Activated T-cell treated with anti-CD3 and anti-CD28 coated beads for 1 hour (primary cell): ENCODE measurements at places on chromosomes 11 and 22.

GRCh38 chr22:44753189-44754042 lies 1.0 kb downstream of the ARHGAP8 start:
- no peak for DNase-seq

GRCh38 chr11:64718084-64718779 lies 4.8 kb downstream of the NRXN2 start:
- DNase-seq = no peak

GRCh38 chr11:795634-796564 lies 2.2 kb downstream of the SLC25A22 start:
- DNase-seq = peak; percentile 65

- DNase-seq = peak; percentile 37
Measured at GRCh38 chr22:37906364-37907008, 389 bp downstream of the MICALL1 start.

DNA sequence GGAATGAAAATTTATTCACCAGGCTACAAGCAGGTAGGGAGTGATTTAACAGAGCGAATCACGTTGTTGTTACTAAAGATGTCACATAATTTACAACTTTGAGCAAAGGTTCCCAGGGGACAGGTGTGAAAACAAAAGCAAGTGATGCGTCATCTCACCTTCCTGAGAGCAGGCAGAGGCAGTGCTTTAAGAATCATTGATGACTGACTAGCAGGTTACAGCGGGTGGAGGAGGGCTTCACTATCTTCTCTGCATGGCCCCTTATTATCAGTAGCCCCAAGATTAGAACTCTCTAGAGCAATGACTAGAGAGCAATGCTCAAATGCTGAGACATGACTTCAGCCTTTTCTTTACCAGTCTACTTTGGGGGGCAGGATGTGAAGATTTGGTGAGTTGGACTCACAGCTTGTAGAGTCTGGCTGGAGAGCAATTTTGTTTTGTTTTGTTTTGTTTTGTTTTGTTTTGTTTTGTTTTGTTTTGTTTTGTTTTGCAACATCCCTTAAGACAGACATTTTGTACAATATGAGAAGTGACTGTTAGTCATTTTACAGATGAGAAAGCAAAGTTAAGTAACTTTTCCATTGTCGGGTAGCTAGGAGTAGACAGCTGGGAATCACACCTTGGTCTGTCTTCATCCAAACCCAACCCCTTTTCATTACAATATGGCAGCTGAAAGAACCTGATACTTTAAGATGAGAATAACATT lies 84.8 kb downstream of the SLC1A2 start:
- no peak for DNase-seq

DNA sequence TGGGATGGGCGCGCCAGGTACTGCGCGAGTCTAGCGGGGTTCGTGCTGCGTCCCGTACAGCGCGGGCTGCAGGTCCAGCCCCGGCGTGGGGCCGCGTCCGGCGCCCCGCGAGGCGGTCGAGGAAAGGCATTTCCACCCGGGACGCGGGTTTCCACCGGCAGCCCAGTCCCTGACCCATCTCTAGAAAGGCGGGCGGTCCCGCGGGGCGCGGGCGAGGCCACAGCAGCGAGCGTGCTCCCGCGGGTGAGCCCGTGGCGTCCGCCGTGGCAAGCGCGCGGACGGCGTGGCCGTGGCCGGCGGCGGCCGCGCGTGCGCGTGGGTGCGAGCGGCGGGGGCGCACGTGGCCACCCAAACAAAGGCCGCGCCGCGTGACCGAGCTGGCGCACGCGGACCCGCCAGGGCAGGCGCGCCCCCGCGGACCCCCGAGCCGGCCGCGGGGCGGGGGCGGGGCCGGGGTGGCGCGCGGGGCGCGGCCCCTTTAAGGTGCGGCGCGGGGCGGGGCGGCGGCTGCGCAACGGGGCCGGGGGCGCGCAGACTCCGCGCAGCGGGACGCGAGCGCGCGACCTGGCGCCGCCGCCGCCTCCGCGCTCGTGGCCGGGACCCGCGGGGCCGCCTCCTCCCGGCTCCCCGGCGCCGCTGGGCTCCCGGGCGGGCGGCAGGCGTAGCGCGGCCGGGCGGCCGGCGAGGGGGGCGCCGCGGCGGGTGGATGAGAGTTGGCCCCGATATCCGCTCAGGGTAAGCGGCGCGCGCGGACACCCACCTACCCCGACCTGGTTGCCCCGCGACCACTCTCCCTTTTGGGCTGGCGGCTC lies 39.3 kb upstream of the CELSR1 start:
- DNase-seq = peak; percentile 52

GRCh38 chr22:44378380-44378779 lies 65.6 kb upstream of the SHISAL1 start:
- DNase-seq = no peak

- DNase-seq = no peak
Measured at GRCh38 chr11:118979434-118979833, 7.9 kb downstream of the FOXR1 start.

- DNase-seq = no peak
Measured at GRCh38 chr11:13150487-13150886, 127.1 kb upstream of the BMAL1 start.

GRCh38 chr11:126359431-126360048 lies 4.1 kb downstream of the ST3GAL4 start:
- DNase-seq = no peak

- no peak for DNase-seq
Measured at GRCh38 chr11:95605271-95605940, 184.2 kb downstream of the FAM76B start.

GRCh38 chr11:69234740-69235710 lies 58.9 kb upstream of the MYEOV start:
- DNase-seq = no peak

DNA sequence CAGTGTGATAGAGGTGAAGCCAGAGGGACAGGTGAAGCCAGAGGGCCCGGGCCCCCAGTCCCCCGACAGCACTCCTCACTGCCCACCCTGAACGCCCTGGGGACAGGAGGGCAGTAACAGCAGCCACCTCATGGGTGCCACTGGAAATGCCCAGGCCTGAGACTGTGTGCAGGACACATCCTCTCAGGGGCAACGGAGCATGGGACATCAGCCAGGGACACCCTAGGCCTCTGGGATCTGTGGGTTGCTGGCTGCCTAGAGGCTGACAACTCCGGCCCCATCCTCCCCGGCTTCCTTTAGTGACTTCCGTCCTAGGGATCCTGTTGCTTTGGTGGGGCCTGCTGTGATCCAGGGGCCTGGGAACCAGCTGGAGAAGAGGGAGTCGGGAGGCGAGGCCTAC lies 17.4 kb upstream of the BAIAP2L2 start:
- DNase-seq = no peak

DNA sequence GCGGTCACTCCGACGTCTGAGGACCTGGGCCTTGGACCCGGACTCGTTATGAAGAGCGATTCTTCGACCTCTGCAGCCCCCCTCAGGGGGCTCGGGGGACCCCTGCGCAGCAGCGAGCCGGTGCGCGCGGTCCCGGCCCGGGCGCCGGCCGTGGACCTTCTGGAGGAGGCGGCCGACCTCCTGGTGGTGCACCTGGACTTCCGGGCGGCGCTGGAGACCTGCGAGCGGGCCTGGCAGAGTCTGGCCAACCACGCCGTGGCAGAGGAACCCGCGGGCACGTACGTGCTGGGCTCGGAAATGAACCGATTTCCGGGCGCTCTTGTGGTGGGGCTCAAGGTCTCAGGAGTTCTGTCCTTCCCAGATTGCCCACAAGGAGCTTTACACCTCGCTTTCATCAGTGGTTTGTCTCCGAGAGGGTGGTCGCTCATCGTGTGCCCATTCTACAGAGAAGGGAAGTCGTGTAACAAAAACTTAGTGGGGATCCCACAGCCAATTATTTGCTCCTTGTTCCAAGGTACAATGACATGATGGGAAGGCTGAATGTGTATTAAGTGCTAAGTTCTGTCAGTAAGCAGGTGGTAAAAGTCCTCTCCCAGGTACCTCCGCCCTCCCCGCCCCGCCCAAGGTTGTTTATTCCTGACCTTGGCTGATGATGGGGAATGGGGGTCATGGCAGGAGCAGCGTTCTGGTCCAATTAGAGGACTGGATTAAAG lies 695 bp downstream of the PEX26 start:
- no peak for DNase-seq

- DNase-seq = no peak
Measured at GRCh38 chr11:66685276-66686099, 7.8 kb upstream of the RBM4B start.

- no peak for DNase-seq
Measured at GRCh38 chr11:33027846-33028536, 11.4 kb upstream of the TCP11L1 start.

GRCh38 chr22:47692811-47693210 lies 930.4 kb downstream of the TBC1D22A start:
- DNase-seq = no peak

DNA sequence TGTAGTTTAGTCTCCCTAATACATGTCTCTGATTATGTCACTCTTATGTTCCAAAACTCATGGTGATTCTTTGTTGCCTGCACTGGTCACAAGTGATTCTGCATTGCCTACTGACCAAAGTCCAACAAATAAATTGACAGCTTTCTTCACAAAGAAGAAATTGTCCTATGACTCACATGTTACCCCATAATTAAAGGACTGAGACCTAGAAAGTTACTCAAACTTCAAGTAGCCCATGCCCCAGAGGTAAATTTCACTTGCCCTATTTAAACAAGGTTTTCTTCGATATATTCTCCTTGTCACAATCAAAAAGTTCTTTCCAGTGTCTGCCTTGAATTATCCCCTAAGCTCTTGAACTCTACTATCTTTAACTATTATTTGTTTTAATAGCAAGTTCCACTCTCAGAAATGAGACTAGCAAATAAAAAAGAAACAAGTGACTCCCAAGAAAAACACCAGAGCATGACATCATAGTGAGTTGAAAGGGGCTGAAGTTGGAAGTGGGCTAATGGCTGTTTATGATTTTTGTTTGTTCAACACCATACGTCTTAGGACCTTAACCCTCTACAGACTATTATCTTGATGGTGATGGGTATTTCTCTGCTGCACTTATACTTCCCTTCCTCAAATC lies 94.5 kb upstream of the BLID start:
- no peak for DNase-seq

DNA sequence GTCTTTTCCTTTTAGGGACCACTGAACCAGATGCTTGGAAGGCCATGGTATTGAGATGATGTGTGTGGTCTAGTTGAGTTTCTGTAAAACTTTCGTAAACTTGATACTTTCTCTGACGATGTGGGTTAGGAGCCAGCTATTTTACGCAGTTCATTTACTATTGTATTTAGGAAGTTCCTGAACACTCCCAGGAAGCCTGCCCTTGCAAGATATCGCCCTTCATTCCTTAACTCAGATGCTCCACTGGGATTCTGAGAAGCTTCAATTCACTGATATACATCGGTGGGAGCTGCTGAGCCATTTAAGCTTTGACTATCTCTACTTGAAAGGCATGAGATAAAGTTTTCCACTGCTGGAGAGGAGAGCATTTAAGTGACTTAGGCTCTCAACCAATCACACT lies 121.3 kb downstream of the CSNK2A3 start:
- DNase-seq = no peak

DNA sequence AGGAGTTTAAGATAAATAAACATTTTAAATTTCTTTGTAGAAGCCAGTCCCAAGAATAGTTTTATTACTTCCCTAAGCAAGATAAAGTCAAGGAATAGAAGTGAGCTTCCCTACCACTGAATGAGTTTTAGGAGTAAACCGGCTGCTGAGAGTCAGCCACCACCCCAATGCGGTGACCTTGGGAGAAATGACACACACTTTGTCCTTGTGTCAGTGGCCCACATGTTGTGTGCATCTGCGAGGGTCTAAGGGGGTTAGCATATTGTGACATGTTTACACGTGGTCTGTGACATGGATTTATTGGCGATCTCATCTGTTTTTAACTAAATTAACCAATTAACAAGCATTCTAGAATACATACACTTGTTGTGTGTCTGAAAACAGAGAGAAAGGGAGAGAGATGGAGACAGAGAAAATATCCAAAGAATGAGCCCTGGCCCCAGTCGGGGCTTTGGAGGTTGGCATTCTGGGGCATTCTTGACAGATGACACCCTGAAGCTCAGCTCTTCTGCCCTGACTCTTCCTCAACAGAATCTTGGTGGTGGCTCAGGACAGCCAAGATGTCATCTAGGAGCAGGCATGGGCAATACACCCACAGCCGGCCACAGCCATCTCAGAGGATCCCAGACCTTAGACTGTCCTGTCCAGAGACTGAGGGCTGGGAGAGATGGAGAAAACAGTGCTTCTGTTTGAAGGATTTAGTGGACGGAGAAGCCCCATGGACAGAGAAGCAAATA lies 29.7 kb upstream of the TMPRSS4 start:
- DNase-seq = no peak

DNA sequence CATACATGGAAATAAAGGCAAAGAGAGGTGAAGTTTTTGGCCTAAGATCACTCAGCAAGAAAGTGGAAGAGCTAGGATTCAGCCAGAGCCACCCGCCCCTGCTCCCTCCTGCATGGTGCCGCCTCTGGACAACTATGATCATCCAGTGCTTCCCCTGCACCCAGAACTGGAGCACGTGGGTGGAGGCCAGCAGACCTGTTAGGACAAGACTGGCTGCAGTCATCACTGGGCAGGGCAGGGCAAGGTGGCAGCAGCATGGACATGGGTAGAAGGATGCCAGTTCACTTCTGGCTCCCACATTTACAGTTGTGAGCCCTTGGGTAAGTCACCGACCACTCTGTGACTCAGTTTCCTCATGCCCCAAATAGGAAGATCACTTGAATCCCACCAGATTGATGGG lies 131.0 kb downstream of the FBXO7 start:
- no peak for DNase-seq

GRCh38 chr11:60982184-60982583 lies 10.7 kb downstream of the CD6 start:
- no peak for DNase-seq

DNA sequence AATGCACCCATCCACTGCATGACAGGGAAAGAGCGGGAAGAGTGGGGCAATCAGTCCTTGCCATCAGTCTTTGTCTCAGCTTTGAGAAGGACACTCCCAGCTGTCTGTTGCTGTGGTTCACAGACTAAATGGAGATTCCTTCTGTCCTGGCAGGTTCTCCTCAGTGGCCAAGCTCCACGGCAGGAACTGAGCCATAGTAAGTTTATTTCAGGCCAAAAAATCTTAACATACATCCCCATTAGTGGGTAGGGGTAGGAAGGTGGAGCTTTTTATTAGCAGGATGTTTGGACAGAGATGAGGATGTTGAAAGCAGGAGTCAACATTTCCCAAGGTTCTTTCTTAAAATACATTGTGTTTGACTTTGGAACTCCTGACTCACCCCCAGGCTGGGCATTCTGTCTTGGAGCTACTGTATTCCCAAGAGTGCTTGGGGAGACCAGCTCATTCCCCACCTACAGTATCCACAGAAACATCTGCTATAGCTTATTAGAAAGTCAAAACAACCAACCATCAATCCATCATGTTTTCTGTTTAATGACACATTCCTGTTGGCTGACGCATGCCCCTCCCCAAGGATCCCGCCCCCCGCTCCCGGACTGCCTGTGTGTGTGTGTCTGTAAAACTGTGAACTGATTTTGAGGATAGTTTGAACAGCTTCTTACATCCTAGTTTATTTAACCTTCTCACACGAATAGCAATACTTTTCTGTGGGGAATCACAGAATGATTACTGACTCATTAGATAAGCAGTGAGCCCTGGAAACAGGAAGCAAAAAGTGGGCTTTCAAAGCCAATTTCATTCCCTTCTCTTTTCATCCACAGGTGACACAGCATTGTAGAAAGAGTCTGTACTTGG lies 109.5 kb downstream of the CCDC81 start:
- DNase-seq = no peak

- no peak for DNase-seq
Measured at GRCh38 chr11:33743291-33743690, 7.1 kb upstream of the CD59 start.

- DNase-seq = no peak
Measured at GRCh38 chr11:119905162-119905561, 176.2 kb upstream of the NECTIN1 start.

- no peak for DNase-seq
Measured at GRCh38 chr11:96263238-96263763, 79.7 kb downstream of the MAML2 start.

- no peak for DNase-seq
Measured at GRCh38 chr11:66906061-66906733, 49.3 kb downstream of the LRFN4 start.
